Fibroblast of gingiva (primary cell): ENCODE measurements at places on chromosomes 1 and 21.

DNA sequence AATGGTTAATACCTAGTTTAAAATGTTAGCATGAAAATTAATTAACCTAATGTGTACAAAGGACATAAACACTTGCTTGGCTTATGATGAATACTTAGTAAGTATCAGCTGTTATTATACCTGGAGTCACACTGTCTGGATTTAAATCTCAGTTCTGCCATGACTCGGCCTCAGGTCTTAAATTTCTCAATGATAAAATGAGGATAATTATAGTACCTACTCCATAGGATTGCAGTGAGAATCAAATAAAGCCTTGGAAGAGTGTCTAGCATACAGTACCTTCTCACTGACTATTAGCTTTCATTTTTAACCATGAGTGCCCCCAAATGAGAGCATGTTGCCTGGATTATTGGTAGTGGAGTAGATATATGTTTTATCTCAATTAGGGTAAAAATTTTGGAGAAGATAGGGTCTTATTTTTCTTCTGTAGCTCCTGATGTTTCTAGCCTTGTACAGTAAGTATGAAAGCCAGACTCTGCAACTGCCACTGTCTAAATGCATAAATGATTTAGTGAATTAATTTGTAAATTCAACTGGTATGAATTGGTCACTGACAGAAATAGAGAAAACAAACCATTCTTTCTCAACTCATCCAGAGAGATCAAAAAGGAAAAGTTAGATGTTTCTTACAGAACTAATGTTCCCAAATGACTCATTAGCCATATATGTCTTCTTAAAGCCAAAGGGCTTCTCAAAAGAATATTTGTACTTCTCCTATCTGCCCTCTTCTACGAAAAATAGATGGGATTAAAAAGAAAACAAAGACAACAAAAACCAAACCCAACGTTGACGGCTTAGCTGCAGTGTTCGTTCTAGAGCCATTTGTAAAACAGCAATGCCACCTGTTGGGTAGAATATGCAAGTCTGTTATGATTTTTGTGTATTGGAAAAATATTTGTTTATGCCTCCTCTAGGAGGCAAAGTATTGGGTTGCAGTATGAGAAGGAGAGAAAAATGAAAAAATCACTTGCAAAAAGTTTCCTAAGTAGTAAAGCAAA lies 53.8 kb upstream of the MROH9 start:
- peak; percentile 87 for DNase-seq

DNA sequence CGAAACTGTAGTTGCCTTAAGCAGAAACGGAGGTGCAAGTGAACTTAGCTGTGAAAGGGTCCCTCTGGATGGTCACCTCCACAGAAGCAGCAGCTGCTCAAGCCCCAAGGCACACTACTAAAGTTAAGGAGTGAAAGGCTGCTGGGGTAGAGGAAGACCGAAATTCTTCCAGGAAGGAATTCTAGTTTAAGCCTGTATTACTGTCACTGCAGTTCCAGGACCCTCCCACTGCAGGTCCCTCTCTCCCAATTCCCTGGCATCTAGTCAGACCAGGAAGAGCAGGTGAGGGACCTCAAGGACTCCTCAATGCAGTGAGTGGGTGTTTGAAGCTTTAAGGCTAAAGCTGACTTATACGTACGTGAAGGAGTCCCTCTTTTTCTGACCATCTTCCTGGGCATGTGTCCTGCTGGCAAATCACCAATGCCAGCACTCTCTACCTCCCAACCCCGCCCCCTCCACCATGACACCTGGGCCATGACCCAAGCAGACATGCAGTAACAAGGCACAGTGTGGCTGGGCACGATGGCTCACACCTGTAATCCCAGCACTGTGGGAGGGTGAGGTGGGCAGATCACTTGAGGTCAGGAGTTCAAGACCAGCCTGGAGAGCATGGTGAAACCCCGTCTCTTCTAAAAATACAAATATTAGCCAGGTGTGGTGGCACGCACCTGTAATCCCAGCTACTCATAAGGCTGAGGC lies 57.2 kb downstream of the TGFBR3 start:
- DNase-seq: no peak

GRCh38 chr1:204465546-204466415 lies 28.8 kb downstream of the PIK3C2B start:
- no peak for DNase-seq

- no peak for DNase-seq
Measured at GRCh38 chr1:155017946-155018316, 15.3 kb downstream of the ZBTB7B start.

- DNase-seq: no peak
Measured at GRCh38 chr1:174963529-174964125, 36.1 kb upstream of the CACYBP start.

DNA sequence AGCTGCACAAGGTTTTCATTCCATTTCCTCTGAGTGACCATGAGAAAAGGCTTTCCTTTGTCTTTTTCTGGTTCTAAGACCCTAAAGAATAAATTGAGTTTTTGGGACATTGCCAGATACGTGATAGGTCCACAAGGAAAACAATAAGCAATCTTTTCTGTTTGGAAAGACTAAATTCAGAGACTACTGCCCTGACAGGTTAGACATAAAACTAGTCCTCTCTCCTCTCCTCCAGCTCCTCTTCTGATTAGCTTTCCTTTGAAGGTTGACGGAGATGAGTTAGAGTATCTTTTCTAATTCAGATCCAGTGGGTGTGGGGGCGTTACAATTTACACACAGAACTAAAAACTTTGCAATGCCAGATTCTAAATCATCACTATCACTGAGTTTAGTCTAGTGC lies 57.8 kb upstream of the C1orf53 start:
- DNase-seq: no peak

GRCh38 chr1:195799016-195799415 lies 809.2 kb downstream of the KCNT2 start:
- DNase-seq: no peak

DNA sequence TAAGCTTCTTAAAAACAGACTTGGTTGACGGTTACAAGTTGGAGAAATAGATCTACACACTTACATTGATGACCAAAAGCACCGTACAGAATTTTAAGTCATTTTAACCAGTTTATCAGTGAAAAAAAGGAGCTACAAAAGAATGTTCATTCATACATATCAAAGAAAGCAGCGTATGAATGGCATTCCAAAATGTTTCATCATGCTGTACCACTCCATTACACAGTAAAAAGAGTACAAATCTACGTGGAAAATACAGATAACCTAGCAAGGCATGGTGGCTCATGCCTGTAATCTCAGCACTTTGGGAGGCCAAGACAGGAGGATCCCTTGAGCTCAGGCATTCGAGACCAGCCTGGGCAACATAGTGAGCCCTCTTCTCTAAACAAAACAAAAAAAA lies 40.3 kb downstream of the ZZZ3 start:
- no peak for DNase-seq

DNA sequence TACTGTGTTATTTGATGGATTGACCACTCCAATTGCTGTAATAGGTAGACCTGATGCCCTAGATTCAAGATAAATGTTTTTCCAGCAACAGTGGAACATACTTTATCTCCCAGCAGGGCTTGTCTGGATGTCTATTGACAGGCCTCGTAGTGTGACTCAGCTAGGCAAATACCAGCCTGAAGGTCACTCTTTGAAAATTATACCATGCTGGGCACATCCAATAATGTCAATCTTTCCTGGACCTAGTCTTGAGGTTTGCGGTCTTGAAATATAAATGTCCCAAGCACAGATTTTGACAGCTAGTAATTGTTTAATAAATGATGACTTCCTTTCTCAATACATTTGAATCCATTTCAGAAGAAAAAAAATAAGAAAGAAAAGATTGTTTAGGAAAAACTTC lies 1138.0 kb upstream of the TMPRSS15 start:
- DNase-seq: no peak
